ENCODE measurements at places on chromosomes 4 and X. TPM values are rescaled to one million over a fixed set of nuclear protein-coding genes. Genes with fewer than 3 reads are reported as not detected.

The AFF2 gene
- 0.42 TPM for total RNA-seq

The SCML1 gene
- 14.1 TPM for total RNA-seq

DNA sequence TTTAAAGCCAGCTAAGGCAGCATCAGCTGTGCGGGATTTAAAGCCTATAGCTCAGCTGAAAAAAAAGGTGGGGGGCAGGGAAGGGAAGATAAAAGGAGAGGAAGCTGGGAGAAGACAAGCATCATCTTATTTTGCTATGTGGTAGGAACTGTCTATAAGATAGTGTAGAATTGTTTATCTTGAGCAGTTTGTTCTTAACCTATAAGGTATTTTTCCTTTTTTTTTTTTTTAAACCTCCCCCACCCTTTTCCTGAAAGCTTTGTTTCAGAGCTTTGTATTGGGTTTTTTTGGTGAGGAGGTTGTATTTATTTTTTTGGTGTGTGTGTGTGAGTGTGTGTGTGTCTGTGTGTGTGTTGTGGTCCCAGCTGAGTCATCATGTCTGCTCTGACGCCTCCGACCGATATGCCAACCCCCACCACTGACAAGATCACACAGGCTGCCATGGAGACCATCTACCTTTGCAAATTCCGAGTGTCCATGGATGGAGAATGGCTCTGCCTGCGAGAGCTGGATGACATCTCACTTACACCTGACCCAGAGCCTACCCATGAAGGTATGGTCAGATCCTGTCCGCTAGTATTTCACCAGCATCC is 531 bp downstream of the RUFY3 start:
- no peak for DNase-seq

DNA sequence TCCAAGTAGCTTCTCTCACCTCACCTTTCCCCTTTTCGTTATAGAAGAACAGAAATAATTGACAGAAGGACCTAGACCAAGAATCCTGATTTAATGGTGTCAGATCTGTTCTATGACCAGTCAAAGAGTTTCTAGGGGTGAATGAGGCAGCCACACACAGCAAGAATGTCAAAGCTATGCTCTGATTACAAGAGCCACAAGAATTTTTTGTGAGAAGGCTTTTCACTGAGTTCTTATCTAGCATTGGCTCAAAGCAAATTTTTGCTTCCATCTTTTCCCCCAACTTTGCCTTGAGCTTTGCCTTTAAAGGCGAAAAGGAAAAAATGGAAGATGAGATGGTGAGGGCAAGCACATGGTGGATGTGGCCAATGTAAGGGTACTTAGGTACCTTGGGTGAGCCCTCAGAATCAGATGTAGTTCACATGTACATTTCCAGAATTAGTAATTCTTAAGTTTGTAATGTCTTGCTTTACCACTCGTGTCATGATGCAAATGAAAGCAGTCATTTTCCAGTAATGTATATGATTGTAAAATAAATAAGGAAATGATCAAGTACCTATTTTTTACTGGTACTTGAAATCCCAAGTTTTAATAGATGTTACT is 23.5 kb downstream of the FMR1 start:
- DNase-seq: no peak

- no peak for DNase-seq
Observed at GRCh38 chr4:110365761-110366160, 110.2 kb upstream of the ENPEP start.

- peak; percentile 26 for DNase-seq
Observed at GRCh38 chr4:144289667-144290428, 149.3 kb upstream of the GYPA start.

All from MCF 10A (cell line).